Aorta (tissue), 5 donors: ENCODE measurements at places on chromosomes 1 and 21. TPM values are rescaled to one million over a fixed set of nuclear protein-coding genes. Genes with fewer than 3 reads are reported as not detected.

DNA sequence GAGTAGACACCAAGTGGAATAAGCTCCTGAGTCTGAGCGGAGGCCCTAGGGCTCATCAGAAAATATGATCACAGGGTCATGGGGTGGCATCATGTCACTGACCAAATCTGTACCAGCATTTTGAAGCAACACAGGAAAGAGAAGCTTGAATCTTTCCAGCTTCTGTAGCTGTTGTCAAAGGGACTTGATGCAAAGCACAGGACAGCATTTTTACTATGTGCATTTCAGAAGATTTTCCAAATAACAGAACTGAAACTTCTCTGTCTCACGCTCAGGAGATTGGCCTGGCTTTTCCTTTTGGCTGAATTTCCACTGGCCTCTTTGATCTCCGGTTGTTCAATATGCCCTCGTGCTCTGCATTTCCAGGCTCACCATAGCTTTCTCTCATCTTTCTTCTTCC is 127.2 kb upstream of the ATP1B1 start:
- no peak overlapping the region for H3K4me3 ChIP-seq
- no peak overlapping the region for H3K27ac ChIP-seq
- no peaks in the 10 kb centered on the region for H3K27me3 ChIP-seq

DNA sequence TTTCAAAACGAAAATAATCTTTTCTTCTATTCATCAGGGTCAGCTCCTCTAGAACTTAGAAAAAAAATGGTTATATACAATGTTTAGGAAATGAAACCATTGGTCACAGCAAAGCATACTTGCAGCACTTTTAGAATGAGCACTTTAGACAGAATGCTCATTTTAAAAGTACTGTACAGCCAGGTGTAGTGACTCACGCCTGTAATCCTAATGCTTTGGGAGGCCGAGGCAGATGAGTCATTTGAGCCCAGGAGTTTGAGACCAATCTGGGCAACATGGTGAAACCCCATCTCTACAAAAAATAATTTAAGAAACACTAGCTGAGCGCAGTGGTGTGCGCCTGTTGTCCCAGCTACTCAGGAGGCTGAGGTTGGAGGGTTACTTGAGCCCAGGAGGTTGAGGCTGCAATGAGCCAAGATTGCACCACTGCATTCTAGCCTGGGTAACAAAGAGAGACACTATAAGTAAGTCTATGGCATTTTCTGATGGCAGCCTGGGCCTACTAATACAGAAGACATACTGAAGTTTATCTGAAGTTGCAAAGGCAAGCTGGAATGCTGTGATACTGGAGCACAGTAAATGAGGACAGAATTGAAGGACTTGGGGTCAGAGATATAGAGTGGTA is 48.9 kb upstream of the ZNF326 start:
- H3K27me3 ChIP-seq: no peaks in the 10 kb centered on the region
- H3K27ac ChIP-seq: no peak overlapping the region
- no peak for DNase-seq
- no peaks in the 10 kb centered on the region for H3K4me1 ChIP-seq
- H3K36me3 ChIP-seq: no peaks in the 10 kb centered on the region

GRCh38 chr21:32826329-32827167 is 55.0 kb upstream of the PAXBP1 start:
- H3K27ac ChIP-seq: no peak overlapping the region
- no peaks in the 10 kb centered on the region for H3K4me1 ChIP-seq
- DNase-seq: no peak
- no peaks in the 10 kb centered on the region for H3K36me3 ChIP-seq
- H3K4me3 ChIP-seq: no peak overlapping the region

GRCh38 chr1:61449410-61449809 is 275.5 kb downstream of the TM2D1 start:
- H3K27me3 ChIP-seq: no peaks in the 10 kb centered on the region
- H3K4me1 ChIP-seq: peaks cover 3% of the 10 kb centered on the region
- H3K36me3 ChIP-seq: no peaks in the 10 kb centered on the region
- no peak for DNase-seq
- H3K4me3 ChIP-seq: no peak overlapping the region

- DNase-seq: no peak
- no peak overlapping the region for H3K27ac ChIP-seq
- no peaks in the 10 kb centered on the region for H3K4me1 ChIP-seq
- H3K27me3 ChIP-seq: no peaks in the 10 kb centered on the region
- no peaks in the 10 kb centered on the region for H3K36me3 ChIP-seq
- H3K4me3 ChIP-seq: no peak overlapping the region
Observed at GRCh38 chr1:41589395-41589794, 104.9 kb upstream of the EDN2 start.

GRCh38 chr1:115530407-115530806 is 111.4 kb upstream of the VANGL1 start:
- no peak overlapping the region for H3K4me3 ChIP-seq
- no peaks in the 10 kb centered on the region for H3K27me3 ChIP-seq
- DNase-seq: no peak

GRCh38 chr1:57485643-57486042 is 61.8 kb upstream of the DAB1 start:
- no peaks in the 10 kb centered on the region for H3K27me3 ChIP-seq
- no peaks in the 10 kb centered on the region for H3K4me1 ChIP-seq
- H3K4me3 ChIP-seq: no peak overlapping the region
- H3K27ac ChIP-seq: no peak overlapping the region
- DNase-seq: no peak

DNA sequence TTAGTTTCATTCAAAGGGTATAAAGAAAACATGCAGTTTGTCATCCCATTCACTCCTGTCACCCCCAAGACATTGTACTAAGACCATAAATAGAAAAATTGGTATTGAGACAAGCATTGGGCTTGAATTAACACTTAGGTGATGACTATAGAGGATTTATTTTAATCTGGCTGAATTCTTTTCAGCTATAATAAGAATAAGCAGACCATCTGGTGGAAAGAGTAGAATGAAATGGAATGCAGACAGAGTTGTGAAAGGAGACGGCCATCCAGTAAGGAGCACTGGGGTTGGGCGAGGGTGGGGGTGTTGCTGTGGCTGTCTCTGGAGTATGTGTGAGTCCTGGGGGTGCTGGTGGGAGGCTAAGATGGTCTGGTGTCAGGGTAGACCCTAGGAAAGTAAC is 125.0 kb upstream of the IVNS1ABP start:
- no peaks in the 10 kb centered on the region for H3K36me3 ChIP-seq
- H3K27me3 ChIP-seq: no peaks in the 10 kb centered on the region
- H3K4me1 ChIP-seq: peaks cover 2% of the 10 kb centered on the region
- no peak overlapping the region for H3K27ac ChIP-seq

DNA sequence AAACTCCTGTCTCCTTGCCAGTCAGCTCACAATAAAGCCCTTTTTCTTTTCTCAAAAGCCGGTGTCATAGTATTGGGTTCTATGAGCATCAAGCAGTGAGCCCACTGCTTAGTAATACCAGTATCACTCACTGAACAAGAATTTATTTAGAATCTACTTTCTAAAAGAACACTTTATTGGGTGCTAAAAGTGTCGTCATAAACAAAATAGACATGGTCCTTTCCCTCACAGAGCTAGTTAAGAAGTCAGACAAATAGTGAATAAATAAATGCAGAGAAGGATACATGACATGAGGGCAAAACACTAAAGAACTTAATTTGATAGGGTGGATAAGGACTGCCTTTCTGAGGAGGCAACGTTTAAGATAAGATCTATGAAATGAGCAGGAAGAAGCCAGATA is 32.2 kb downstream of the EVI5 start:
- H3K36me3 ChIP-seq: no peaks in the 10 kb centered on the region
- no peaks in the 10 kb centered on the region for H3K27me3 ChIP-seq
- no peak for DNase-seq
- no peak overlapping the region for H3K27ac ChIP-seq
- no peak overlapping the region for H3K4me3 ChIP-seq
- H3K4me1 ChIP-seq: no peaks in the 10 kb centered on the region

DNA sequence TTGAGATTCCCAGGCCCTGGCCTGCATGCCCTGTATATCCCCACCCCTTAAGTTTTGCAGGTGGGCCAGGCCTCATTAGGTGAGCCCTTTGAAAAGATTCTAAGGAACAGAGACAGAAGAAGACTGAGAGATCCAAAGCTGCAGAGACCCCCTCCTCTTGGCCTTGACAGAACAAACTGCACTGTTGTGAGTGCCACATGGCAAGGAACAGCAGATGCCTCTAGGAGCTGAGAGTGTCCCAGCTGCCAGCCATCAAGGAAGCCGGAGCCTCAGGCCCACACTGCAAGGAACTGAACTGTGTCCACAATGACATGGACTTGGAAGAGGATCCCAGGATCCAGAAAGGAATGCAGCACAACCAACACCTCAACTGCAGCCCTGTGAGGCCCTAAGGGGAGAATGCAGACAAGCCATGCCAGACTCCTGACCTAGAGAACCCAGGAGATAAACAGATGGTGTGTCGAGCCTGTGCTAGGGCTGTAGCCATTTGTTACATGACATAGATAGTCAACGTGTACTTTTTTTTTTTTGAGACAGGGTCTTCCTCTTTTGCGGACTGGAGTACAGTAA is 182.7 kb downstream of the AJAP1 start:
- no peaks in the 10 kb centered on the region for H3K4me1 ChIP-seq
- no peak overlapping the region for H3K4me3 ChIP-seq
- H3K27ac ChIP-seq: no peak overlapping the region
- no peaks in the 10 kb centered on the region for H3K36me3 ChIP-seq

- H3K4me3 ChIP-seq: no peak overlapping the region
- no peaks in the 10 kb centered on the region for H3K27me3 ChIP-seq
- no peak overlapping the region for H3K27ac ChIP-seq
- H3K4me1 ChIP-seq: no peaks in the 10 kb centered on the region
Observed at GRCh38 chr1:109501644-109502363, 7.7 kb downstream of the AMIGO1 start.

GRCh38 chr1:163768576-163768975 is 446.8 kb downstream of the NUF2 start:
- no peaks in the 10 kb centered on the region for H3K27me3 ChIP-seq
- no peaks in the 10 kb centered on the region for H3K36me3 ChIP-seq

DNA sequence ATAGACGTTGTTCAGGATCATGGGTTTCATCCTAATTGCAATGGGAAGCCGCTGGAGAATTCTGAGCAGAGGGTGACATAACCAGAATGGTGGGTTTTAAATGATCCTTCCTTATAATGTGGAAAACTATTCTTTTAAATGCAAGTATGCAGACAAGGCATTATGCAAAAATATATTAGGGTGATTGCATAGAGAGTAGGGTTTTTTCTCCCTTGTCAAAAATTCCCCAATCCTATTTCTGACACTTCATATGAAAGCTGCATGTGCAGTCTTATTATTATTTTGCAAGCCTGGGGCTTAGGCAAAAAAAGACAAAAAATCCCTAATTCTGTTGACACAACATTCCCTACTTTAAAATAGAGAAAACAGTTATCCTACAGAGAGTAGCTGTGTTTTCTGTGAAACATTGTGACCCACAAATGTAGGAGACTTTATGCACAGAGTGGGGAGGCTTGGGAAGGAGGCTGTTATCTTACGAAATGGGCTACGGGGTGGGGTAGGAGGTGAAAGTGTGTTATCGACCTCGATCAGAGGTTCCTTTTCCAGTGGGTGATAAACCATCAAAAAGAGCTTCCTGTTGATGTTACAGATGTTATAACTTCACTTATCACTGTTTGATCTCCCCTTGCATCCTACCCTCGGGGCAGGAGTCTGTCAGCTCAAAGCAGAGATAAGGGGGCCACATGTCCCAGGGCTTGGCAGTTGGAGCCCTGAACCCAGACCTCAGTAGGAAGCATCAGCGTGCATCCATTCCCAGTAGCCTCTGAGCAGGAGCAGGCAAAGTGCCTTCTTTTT is 27.2 kb downstream of the RHEX start:
- no peak for DNase-seq
- H3K36me3 ChIP-seq: no peaks in the 10 kb centered on the region
- no peaks in the 10 kb centered on the region for H3K4me1 ChIP-seq
- H3K27me3 ChIP-seq: no peaks in the 10 kb centered on the region
- no peak overlapping the region for H3K4me3 ChIP-seq

DNA sequence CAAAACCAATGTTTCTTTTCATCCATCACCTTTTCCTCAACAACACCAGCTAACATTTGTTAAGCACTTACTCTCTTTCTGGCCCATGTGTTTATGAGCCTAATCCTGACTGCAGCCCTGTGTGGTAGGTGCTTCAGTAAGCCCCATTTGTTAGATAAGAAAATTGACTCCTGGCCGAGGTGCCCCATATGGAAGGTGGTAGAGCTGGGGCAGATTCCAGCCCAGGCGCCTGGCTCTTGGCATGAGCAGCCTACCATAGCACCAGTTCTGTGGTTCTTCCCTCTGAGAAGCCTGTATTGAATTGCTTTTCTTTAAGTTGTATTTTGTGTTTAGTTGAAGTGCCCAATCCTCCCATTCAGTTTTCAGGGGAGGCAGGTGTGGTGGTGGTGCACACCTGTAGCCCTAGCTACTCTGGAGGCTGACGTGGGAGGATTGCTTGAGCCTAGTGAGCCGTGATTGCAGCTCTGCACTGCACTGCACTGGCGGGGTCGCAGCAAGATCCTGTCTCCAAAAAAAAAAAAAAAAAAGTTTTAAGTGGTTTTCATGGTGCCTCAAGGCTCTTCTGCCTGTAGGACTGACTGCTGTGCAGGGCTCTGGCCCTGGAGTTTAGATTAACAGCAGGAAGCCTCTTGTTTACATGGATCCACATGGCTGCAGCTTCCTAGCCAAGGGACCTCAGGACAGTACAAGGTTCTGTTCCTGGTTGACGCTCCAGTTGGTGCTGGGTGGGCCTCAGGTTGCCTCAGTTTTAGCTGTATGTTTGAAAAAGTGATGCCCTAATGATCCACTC is 125.9 kb downstream of the MRPS6 start:
- no peaks in the 10 kb centered on the region for H3K27me3 ChIP-seq
- no peaks in the 10 kb centered on the region for H3K4me1 ChIP-seq
- H3K4me3 ChIP-seq: no peak overlapping the region
- H3K27ac ChIP-seq: no peak overlapping the region
- no peak for DNase-seq

DNA sequence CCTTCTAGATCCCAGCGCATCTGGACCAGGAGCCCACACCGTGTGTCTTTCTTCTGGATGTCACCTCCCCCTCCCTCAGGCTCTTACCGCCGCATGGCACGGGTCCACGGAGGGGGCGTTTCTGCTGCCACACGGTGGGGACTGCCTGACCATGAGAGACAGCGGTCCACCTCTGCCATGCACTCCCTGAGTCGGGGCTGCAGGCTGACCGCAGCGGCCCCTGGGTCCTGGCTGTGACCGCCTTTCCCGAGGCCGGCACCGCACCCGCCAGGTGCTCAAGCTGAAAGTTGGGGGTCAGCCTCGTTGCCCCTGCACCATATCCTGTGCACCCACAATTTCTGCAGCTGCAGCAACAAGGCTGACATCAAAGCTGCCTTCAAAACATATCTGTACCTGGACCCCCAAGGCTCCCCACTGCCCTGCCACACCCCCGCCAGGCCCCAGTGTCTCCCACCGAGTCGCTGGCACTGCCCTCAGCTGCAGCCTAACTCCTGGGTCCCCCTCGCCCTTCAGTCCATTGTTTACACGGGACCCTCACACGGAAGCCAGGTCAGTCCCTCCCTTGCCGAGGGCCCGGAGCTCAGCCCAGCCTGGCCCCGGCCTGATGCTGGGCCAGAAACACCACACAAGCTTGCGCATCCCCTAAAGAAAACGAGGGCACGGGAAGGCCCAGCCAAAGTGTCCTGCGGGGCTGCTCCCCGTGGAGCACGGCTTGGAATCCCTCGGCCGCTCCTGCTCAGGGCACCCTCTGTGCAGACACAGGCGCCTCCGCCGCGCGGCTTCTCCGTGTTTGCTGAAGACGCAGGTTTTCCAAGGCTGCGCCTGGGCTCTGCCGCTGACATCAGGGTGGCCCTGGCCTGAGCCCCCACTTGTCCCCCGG is 51.9 kb downstream of the MORN1 start:
- H3K36me3 ChIP-seq: no peaks in the 10 kb centered on the region
- H3K4me3 ChIP-seq: no peak overlapping the region
- no peak overlapping the region for H3K27ac ChIP-seq
- H3K4me1 ChIP-seq: no peaks in the 10 kb centered on the region
- no peaks in the 10 kb centered on the region for H3K27me3 ChIP-seq

BMP8A gene
- not detected for total RNA-seq

MROH9 gene
- total RNA-seq: 0.10 TPM

OVAAL gene
- not detected for total RNA-seq

S100A16 gene
- 83.4 TPM for total RNA-seq

CYP4A22 gene
- 0.23 TPM for total RNA-seq
